ENCODE measurements at places on chromosomes 1 and 21.

- no peak for DNase-seq
These were observed 45.8 kb downstream of the PDE9A start for GRCh38 chr21:42699196-42699595.

DNA sequence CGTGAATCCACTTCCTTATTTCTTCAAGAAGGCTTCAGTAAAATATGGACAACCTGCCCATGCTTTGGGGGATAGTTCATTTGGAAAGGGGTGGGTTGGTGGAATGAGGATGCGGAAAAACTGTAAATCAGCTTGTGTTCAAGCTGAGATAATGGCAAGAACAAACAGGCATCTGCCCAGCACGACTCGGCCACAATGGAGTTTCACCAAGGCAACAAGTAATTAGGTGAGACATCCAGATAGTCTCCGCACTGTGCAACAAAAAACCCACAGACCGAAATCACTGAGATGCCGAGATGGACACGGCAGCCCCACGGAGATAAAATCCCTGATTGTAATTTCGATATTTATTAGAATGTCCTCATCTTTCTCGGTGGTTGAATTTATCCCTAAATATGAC lies 455.2 kb downstream of the AJAP1 start:
- DNase-seq = peak; percentile 87

DNA sequence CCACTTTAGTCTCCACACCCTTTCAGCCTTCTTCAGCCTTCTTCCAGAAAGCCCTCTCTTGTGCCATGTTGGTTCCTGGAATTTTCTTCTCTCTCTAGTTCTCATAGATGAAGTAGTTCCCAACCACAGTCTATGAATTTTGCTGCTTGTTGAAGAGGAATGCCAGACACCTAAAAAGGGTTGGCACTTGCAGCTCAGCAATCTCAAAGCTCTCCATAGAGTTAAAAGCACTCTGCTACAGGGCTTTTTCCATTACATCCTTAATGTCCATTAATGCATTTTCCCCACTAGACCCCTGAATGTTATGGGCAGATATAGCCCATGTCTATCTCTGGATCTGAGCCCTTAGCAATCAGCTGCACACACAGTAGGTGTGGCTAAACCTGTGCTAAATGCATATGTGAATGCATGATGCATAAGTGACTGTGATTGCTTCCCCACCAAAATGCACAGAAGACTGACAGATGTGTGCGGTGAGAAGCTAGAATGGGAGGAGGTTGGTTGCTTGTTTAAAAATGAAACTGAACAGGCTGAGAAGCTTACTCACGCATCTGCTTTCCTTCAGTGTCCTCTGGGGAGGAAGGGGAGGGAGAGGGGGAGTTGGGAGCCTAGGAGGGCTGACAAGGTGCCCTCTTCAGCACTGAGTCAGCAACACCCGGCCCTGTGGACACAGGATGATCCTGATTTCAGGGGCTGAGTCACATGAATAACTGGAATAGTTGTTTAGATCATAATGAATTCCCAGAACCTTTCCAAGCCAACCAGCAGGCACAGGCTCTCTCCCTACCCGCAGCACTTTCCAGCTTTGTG lies 146.1 kb upstream of the FGGY start:
- DNase-seq = no peak

GRCh38 chr1:27138368-27138767 lies 16.6 kb downstream of the SLC9A1 start:
- no peak for DNase-seq
